ENCODE measurements at places on chromosomes 4 and X.

GRCh38 chrX:4754878-4755604 lies 1041.6 kb upstream of the PRKX start:
- no peak for DNase-seq

- DNase-seq, result no peak
Observed at GRCh38 chr4:157587681-157588423, 367.3 kb downstream of the GRIA2 start.

DNA sequence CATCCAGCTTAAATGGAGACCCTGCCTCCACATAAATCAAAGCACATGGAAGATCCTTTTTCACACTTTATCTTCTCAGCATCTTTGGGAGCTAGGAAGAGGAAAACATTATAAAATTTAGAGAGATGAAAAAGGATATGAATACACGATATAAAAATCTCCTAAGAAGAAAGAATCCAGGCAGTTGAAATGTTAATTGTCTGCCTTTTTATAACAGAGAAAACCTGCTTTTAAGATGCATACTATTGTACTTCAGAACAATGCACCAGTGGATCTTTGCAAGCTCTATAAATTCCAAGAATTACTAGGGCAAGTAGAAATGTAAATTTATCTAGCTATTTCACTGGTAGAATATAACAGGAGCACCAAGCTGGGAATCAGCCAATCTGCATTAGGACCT lies 300.3 kb upstream of the GALNT7 start:
- no peak for DNase-seq

GRCh38 chr4:83866834-83867621 lies 331.1 kb downstream of the GPAT3 start:
- no peak for DNase-seq

GRCh38 chrX:129706400-129707072 lies 32.2 kb upstream of the XPNPEP2 start:
- DNase-seq, result no peak

DNA sequence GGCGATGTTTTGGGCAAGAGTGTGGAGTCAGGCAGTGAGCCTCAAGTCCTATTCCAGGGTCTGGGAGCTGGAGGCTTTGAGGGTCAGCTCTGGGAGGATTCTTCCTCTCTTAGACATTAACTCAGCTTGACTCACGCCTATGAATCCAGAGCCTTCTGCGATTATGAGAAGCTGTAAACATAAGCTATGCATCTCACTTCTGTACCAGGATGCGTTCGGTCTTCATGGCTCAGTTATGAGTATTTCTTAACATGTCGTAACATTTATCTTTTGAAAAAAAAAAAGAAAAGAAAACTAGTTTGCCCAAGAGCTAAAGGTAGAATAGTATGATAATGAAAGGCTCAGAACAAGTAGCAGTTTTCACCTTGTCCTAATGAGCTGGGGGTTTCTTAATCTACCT lies 4.6 kb downstream of the SHROOM2 start:
- DNase-seq, result no peak

- no peak for DNase-seq
Observed at GRCh38 chrX:6768881-6769280, 234.0 kb upstream of the VCX3A start.

GRCh38 chrX:154592505-154592904 lies 7.6 kb downstream of the CTAG1A start:
- DNase-seq, result no peak

DNA sequence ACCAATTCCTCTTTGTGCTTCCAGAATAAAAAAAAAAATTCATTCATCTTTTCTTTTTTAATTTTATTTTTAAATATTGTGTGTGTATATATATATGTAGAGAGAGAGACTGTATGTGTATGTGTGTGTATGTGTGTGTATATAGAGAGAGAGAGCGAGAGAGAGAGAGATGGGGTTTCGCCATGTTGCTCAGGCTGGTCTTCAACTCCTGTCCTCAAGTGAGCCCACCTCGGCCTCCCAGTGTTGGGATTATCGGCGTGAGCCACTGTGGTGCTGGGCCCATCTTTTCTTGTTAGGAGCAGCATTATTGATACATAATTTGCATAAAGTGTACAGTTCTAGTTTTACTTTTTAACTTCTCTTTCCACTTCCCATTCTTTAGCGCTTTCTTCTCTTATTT lies 33.6 kb downstream of the KDM6A start:
- DNase-seq, result no peak

GRCh38 chr4:110020139-110020538 lies 107.5 kb downstream of the EGF start:
- no peak for DNase-seq

DNA sequence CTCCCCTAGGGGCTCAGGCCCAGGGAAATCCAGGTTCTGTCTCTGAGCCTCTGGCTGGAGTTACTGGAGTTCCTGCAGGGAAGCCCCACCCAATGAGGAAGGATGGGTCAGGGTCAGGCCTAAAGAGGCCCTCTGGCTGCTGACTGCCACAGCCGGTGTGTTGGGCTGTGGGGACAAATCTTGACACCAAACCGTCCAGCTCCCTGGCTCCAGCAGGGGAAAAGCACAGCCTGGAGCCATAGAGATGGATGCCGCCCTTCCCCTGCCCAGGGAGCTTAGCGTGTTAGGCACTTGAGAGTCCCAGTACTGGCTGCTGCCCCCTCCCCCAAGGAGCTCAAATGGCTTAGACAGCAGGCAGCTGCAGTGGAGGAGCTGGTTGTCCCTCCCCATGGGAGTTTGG lies 321.3 kb upstream of the LCORL start:
- no peak for DNase-seq
